ENCODE measurements at places on chromosomes 5 and 9.

GRCh38 chr9:76638001-76638400 lies 126.2 kb upstream of the PCA3 start:
- DNase-seq, result no peak

GRCh38 chr9:120454467-120454866 lies 125.5 kb downstream of the CDK5RAP2 start:
- DNase-seq, result no peak

DNA sequence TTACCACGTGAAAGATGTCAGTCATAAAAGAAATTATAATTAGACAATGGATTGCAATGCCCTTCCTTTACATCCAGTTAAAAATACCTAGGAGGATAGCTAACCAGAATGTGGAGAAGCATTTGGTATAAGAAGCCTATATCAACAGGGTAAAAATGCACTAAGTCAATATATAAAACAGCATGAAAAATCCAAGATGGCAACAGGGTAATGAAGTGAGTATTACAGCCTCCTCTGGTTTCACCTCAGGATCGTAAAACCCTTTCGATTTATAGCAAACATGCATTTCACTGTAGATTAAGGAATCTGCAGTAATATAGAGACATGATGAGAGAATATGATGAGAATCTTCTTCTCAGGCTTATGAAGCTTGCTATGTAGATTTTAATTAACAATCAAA lies 999.3 kb downstream of the NR2F1-AS1 start:
- no peak for DNase-seq

- no peak for DNase-seq
Observed at GRCh38 chr5:87560528-87560927, 147.8 kb upstream of the CCNH start.

All from right forelimb (tissue), 1 donor.